ENCODE measurements at places on chromosomes 13 and 19.
A peak's percentile ranks its signal among the peaks of the same experiment; 100 is the strongest.

- no peak for DNase-seq
Measured at GRCh38 chr13:101181076-101181685, 235.1 kb downstream of the NALCN start.

- DNase-seq = no peak
Measured at GRCh38 chr19:17711851-17712250, 7.4 kb upstream of the MAP1S start.

- no peak for DNase-seq
Measured at GRCh38 chr13:98489446-98490194, 87.3 kb downstream of the STK24 start.

DNA sequence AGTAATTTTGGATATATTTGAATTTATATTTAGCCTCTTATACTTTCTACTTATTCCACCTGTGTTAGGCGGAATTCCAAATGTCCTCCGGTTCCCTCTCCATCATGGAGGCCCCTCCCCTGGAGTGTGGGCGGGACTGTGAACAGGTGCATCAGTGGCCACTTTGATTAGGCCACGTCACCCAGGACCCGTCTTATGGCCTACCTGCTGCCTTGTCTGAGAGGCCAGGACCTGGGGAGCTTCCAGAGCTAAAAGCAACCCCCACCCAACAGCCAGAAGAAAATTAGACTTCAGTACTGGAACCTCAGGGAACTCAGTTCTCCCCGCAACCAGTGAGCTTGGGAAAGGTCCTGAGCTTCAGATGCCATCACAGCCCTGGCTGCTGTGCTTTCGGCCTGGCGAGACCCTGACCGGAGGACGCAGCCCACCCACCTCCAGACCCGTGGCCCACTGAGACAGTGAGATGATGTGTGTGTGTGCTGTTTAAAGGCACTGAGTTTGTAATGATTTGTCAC, 200.2 kb upstream of the SOX1 start:
- no peak for DNase-seq

DNA sequence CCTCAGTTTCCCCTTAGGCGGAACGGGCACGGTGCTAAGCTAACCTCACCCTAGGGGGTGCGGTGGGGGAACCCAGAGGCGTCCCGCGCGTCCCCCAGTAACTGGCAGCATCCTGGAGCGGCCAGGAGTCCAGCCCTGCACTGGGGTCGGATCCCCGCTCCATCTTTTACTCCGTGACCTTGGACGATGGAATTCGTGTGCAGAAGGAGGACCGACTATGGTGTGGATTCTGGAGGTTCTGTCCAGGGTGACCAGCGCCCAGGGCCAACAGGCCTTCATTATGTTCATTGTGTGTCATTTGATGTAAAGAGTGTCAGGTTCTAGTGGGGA, 630 bp downstream of the SPPL2B start:
- no peak for DNase-seq

DNA sequence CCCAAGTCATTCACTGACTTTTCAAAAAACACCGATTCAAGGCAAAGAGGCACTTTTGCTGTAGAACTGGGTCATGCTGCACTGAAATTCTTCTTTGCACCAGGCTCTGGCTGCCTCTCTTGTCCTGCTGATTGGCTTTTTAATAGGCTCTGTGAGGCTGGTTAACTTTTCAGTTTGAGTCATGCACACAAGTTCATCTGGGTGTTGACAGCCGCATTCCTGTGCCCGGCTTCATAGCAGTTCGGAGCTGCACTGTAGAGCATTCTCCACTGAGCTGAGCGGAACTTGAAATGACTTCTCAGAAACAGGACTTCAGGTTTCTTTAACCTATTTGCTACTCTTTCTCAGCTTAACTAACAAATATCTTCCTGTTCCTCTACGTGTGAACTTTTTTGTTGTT, 978.3 kb downstream of the UQCRFS1 start:
- no peak for DNase-seq

- no peak for DNase-seq
Measured at GRCh38 chr13:23992781-23993679, 95.7 kb upstream of the C1QTNF9B start.

DNA sequence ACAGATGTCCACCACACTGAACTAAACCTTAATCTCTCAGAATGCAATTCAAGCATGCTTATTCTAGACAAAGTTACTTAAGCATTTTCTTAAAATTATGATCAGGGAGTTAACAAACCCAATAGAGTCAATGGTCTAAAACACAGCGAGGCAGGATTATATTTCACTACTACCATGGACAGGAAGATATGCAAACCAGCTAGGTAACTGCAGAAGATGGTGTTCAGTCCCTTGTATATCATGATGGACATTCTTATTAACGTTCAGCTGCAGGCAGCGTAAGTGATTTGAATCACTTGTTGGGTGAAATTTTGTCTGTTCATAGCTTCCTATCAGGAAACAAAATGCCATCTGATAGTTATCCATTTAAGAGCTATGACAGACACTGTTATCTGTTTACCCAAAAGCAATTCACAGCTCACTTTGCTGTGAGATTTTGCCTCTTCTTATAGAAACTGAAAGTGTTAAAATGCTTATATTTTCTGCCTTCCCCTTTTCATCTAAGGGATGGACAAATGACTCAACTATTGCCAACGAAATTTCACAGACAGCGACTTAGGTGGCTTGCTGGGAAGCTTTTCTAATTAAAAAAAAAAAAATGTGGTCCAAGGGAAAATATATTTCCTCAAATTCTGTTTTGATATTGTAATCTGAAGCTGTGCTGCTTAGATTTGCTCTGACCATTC, 591.9 kb downstream of the DACH1 start:
- peak; percentile 39 for DNase-seq

GRCh38 chr19:37218592-37218935, 550 bp downstream of the ZNF383 start:
- no peak for DNase-seq

- DNase-seq = peak; percentile 47
Measured at GRCh38 chr13:33285420-33286124, at the start of gene STARD13. TSS of gene STARD13 (minus strand) at chr13:33285755. CDS start at chr13:33285638, 117 bp downstream.

GRCh38 chr19:13794398-13794756, 866 bp upstream of the ZSWIM4 start:
- no peak for DNase-seq

DNA sequence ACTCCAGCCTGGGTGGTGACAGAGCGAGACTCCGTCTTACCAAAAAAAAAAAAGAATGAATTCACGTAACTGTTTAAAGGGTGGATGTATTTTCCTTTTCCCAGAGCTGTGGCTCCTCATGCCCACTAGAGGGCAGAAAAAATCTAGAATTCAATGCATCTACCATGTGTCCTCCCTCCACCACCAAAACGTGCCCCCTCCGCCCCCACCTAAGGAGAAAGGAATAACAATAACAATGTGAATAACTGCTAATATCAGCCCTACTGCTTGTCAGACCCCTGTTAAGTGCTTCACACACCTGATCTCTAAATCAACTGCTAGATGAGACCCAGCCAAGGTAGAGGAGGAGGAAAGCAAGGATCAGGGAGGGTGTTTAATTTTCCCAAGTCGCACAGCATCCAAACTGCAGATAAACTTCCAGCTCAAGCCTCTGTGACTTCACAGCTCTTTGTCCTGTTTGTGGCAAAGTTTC, 20.2 kb upstream of the PNMA8B start:
- DNase-seq = peak; percentile 73

- DNase-seq = no peak
Measured at GRCh38 chr13:103078158-103078557, 11.9 kb upstream of the SLC10A2 start.

GRCh38 chr13:97026531-97027161, 32.4 kb upstream of the OXGR1 start:
- no peak for DNase-seq

DNA sequence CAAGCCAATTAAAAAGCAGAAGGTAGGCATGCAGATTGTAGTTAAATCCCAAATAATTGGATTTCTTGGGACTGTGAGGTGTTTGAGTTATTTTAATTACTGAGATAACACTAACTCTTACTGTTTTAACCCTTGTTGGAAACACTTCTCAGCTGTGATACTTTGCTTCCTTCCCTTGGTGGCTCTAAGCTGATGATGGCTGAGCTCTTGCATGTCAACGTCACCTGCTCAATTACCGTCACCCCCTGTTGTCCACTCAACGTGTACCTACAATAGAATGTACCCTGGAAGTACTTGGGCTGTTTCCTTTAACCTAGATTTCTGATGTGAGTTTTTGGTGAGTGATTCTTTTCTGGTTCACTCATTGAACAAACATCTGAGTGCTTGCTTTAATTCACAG, 303.4 kb downstream of the SLC7A1 start:
- DNase-seq = no peak

DNA sequence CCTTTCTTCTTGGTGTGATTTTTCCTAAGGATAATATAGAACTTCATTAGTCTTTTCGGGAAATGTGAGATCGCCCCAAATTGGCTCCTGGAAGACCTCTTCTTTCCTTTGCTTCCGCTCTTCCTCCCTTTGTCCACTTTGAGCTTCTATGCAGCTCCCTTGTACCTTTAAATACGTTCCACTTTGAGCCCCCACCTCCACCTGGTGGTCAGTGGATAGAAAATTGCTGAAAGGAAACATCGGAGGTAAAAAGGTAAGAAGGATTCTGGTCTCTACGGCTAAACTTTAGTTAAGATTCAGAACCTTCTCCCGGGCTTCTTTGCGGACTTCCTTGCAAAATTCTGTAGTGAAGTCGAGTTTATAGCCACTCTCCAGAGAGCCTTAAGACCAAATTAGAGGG, 55.0 kb upstream of the TM9SF2 start:
- DNase-seq = no peak

DNA sequence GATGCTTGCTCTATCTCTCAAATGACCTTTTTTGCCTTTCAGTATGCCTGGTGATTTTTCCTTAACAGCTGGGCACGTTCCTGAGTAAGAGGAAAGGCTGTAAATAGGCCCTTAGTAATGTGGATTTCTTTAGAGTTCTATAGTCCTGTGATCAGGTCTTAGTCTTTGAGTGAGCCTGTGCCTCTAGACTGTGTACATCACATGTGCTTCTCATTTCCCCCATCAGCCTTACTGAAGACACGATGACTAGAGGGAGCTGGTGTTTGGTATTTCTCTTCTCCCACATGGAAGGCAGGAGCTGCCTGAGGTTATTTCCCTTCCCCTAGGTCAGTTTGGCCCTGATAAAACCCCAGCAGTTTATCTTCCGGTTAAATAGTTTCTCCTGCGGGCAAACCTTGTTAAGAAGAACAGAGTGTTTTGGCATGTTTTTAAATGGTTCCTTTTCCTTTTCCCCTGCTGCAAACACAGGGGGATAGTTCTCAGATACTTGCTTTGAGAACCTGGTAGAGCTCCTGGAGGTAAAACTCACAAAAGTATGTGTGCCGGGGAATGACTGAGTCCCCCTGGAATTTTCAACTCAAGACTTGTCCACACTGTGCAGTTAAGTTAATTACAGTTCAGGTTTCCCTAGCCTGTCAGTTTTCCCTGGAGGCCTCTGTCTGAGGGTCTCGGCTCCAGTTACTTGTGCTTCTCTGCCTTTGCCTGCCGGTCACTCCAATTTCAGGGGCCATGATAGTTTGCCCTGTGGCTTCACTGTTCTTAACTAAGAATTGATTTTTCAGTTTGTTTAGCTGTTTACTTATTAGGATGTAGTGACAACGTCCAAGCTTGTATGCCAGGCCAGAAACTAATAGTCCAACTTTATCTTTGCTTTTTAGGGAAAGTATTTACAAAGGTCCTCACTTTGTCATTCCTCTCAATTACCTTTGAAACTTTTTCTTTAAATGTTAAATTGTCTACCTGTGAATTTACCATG, 94.4 kb downstream of the URI1 start:
- DNase-seq = no peak

GRCh38 chr13:49657241-49657641, 28.9 kb downstream of the ARL11 start:
- DNase-seq = no peak

GRCh38 chr13:42971691-42972347, 20.2 kb downstream of the EPSTI1 start:
- DNase-seq = no peak

Measured in inflammatory macrophage (primary cell).